Activated CD8-positive, alpha-beta memory T cell treated with anti-CD3 and anti-CD28 coated beads for 4 hours (primary cell): ENCODE measurements at places on chromosomes 7 and 10.

DNA sequence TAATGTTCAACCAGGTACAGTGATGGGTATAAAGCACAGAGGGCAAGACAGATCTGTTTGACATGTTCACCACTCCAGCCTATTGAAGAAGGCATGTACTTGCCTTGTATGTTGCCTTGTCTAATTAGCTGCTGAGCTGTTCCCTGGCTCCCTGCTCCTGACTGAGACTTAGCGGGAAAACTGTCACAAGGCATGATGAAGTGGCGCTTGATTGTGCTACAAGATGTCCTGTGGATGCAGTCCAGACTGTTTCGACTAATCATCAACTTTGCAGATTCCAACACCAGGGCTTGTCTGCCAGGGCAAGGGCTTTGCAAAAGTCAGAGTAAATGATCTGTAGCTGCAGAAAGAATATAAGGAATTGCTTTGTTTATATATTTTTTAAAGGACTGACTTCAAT lies 136.2 kb upstream of the NRBF2 start:
- no peak for DNase-seq

DNA sequence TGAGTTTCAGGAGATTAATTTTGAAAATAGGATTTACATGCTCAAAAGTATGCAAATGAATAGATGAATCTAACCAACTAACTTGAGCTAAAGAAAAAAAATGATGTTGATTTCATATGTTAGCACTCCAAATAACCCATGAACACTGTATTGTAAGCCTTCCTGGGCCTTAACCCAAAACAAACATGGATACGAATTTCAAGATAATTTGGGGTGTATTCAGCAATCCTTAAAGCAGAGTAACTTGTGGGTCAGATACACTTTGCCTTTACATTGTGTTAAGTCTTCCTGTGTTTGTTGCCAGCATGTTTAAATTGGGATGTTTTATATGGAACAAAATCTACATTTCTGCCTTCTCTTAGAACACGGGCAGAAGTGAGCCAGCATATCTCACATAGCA lies 124.2 kb upstream of the WDR11 start:
- DNase-seq: no peak

GRCh38 chr7:144821067-144821466 lies 14.8 kb downstream of the TPK1 start:
- no peak for DNase-seq

GRCh38 chr10:23648618-23649017 lies 209.7 kb downstream of the OTUD1 start:
- DNase-seq: no peak

DNA sequence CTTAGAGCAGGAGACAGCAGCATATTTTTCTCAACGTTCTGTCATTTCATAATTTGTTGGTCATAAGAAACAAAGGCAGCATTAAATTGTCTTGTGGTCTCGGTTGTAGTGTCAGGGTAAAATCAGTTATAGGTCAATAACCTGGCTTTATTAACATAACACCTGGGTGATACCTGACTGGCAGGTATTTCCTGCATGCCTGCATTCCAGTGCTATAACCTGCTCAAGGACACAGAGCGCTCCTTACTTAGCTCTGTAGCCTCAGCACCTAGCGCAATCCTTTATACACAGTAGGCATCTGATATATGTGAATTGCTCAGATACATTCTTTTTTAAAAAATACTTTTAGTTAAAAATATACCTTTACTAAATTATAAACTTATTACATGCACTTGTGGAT lies 38.9 kb upstream of the PRKG1 start:
- no peak for DNase-seq

DNA sequence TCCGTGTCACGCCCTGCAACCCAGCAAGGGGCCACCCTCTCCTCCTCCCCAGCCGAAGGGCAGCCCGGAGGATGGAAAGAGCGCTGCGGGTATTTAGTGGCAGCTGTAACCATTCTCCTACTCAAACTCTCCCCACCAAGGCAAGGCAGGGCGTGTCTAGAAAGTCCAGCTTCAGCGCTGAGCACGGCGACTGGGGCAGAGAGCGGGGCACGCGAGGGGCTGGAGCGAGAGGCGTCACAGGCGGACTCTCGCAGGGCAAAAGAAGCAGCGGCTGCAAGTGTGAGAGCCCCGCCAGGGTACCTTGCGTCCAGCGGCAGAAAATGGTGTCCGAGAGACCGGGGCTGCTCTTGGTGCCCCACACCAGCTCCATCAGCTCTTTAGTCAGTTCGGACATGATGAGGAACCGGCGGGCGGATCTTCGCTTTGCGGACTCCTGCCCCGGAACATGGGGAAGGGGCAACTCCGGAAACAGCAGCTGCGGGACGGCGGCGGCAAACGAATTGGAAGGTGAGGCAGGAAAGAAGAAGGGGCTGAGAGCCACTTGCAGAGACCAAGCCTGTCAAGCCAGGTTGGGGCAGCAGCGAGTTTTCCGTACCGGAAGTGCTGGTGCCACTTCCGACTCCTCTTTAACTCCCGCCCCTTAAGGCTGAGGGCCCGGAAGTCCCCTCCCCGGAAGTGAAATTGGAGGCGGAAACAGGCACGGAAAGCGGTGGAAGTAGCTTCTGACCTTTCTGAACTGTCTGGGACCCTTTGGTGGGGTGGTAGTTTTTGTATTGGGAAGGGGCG lies at the start of gene MINDY3:
Gene MINDY3 (minus strand): TSS at position 602 of the 786 bp plus-strand sequence. CDS start 208 bp downstream, at position 394.
- peak; percentile 74 for DNase-seq

DNA sequence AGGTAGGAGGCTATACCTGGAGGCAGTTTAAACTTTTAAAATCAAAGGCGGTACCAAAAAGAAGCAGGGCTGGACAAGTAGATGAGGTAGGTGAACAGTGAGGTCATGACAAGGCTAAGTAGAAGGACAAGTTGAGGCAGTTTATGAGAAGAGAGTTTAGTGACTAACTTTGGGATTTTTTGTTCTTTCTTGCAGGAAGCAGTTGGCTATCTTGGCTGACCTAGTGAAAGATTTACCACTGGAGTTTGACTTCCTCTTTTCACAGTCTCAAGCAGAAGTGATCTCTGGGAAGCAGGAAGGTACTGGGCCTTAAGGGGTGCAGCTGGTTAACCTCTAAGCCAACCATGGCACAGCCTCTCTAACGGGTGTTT lies 26.3 kb downstream of the ENTPD7 start:
- DNase-seq: no peak

- no peak for DNase-seq
These were observed 100.6 kb downstream of the EEPD1 start for GRCh38 chr7:36253699-36254098.
